ENCODE measurements at places on chromosomes 4 and X.

DNA sequence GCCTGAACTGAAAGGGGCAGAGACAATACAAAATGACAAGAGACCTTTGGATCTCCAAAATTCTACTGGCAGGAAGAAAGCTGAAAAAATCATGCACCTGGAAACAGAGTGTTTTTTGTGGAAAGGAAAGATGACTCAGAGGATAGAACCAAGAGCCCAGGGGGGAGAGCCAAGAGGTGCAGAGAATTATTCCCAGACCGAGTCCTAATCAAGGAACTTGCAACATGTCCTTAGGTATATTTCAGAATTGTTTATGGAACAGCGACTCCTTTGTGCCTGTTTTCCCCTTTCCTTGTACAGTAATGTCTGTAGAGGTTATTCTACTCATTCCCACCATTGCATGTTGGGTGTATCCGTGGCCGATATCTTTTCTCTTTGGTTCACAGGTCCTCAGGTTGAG lies 71.7 kb downstream of the YIPF6 start:
- no peak for DNase-seq

DNA sequence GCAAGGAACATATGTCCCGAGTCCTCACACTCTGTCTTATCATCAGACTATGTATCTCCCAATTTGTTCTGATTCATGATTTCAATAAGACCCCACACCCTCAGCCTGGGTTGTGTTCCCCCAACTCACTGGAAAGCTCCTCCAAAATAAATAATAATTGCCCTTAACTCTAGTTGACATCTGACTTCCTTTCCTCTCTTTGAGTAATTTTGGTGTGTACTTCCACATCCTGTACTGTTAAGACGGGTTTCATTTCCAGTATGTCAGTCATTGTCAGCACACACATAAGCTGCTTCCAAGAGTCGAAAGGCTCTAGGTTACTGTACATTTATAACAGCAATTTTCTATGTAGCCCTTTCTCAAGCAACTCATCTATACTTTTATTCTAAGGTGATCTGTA lies 52.2 kb upstream of the C1QTNF7 start:
- no peak for DNase-seq

DNA sequence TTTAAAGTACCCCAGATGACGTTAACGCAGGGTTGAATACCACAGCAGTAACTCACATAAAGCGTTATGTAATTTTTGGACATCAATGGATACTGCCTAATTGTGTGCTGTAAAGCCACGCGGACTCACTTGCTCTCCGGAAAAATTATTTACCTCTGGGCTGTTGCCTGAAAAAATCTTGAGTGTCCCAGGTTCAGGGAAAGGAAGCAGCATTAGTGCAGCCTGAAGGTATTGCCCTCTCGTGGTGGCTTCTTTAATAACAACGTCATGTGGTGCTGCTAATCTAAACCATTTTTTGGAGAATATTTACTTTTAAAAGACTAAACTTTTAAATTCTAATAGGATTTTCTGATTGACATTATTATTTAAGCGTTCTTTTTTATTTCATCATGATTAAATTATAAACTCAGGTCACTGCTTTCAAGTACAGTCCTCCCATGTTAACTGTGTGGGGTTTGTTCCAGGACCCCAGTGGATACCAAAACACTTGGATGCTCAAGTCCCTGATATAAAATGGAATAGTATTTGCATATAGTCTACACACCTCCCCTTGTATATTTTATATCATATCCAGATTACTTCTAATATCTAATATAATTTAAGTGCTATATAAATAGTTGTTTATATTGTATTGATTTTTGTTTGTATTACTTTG lies 384.8 kb downstream of the FAM133A start:
- no peak for DNase-seq

GRCh38 chrX:110750526-110751189 lies 45.0 kb downstream of the CHRDL1 start:
- DNase-seq: no peak

- no peak for DNase-seq
These were observed 7.3 kb downstream of the TRIM75 start for GRCh38 chr4:165060938-165061337.

DNA sequence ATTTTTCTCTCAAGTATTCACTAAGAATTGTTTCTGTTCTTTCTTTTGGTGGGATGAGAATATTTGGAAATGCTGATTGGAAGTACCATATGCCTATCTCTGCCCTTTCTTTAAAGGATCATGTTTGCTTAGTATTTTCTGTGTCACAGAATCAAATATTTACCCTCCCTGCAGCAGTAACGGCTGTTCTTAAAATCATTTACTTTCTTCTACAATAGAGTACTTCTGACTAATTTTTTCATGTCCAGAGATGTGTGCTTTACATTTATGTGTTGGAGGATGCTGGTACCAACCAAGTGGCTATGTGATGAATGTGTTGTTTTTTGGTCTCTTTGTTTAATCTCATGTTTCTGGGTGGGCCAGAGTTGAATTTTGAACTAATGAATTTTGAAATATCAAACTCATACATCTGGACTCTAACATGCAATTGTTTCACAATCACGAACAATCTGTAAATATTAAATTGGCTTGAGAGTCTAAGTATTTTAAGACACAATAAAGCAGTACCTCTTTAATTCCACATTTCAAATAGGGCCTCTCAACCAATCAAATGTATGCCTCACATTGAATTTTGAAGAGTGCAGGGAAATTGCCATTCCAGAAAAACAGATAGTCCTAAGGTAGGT lies 59.4 kb upstream of the ARSJ start:
- no peak for DNase-seq

DNA sequence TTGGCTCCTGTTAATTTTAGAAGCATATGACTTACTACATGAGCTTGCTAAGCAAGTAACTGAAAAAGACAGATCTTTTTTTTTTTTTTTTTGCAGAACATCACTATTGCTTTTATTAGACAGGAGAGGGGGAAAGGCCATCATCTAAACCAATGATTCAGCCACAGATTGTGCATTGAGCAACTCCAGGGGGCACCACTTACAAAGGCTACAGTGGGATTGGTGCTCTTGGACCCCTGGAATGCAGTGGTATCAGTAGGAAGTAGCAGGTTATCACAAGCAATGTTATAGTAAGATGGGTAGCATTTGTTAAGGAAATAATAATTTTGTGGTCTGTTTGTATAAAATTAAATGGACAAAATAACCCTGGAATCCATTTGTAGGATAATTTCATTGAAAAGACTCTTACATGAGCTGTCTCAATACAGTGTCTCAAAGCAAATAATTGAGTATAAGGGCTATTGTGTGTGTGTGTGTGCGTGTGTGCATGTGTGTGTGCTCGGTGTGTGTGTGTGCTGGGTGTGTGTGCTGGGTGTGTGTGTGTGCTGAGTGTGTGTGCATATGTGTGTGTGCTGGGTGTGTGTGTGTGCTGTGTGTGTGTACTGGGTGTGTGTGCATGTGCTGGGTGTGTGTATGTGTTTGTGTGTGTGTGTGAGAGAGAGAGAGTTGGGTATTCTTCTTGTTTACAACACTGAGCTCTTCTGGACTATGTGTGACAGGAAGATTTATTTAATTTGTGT lies 296.3 kb downstream of the PCDH7 start:
- no peak for DNase-seq

GRCh38 chrX:20218836-20219505 lies 47.7 kb downstream of the RPS6KA3 start:
- no peak for DNase-seq

DNA sequence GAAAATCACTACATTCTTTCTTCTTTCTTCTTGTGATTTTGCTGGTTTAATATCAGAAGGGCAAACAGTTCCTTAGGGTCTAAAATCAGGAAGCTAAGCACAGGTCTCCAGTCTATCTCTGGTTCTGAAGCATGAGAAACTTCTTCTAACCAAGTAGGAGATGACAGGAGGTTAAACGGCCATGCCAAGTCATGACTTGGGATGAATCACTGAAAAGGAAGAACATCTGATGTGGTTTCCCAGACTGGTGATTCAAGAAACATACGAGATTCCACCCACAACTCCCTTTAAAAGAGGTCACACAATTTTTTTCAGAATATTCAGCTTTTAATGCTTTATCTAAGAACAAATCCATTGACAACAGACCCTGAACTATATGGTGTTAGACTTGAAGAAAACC lies 684.0 kb upstream of the PRKX start:
- no peak for DNase-seq

DNA sequence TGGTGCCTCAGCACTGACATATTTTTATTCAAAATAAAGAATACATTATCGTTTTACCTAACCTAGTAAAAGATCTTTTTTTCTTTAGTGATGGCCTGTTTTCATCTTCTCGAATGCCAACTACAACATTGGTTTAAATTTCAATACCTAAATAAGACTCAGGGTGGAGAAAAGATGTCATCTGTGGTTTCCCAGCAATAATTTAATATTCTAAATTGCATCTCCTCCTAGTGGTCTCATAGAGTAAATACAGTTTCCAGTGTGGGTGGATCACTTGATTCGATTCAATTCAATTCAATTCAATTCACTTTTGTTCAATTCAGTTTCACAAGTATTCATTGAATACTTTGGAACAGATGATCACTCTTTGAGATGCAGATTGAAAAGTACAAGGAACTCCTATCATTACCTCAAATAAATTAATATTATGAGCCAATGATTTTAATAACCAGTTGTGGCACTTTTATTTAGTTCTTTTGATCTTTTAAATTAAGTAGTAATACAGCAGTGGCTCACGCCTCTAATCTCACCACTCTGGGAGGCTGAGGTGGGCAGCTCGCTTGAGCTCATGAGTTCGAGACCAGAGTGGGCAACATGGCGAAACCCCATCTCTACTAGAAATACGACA lies 427.2 kb downstream of the FAT4 start:
- DNase-seq: no peak

DNA sequence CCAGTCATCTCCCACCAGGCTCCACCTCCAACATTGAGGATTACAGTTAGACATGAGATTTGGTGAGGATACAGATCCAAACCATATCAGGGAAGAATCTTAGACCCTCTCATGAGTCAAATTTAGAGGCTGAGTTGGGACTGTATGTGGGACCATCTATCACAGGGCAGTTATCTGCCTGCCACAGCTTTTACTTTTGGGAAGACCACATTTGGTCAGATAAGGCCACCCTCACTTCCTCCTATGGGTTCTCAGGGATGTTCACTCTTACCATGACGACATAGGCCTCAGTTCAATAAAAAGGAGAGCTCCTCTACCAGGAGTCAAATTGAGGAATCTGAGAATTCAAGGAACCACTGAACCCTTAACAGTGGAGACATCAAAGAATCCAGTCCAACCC lies 2.1 kb downstream of the MAGEB2 start:
- DNase-seq: no peak

DNA sequence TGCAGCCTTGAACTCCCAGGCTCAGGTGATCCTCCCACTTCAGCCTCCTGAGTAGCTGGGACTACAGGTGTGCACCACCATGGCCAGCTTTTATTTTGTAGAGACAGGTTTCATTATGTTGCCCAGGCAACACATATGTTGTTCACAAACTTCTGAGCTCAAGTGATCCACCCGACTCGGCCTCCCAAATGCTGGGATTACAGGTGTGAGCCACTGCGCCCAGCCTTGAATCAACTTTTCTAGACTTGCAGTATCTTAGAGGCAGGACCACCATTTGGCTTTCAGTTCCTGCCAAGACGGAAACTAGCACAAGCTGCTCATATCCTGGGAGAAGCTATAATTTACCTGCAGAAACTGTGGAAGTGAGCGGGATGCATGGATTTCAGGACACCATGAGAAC lies 19.9 kb downstream of the NAT8L start:
- no peak for DNase-seq

- no peak for DNase-seq
These were observed 137.4 kb downstream of the NSUN7 start for GRCh38 chr4:40886931-40887763.

- no peak for DNase-seq
These were observed 86.9 kb upstream of the ADRA2C start for GRCh38 chr4:3679071-3679825.

GRCh38 chr4:13537832-13538177 lies 6.5 kb downstream of the NKX3-2 start:
- DNase-seq: no peak

DNA sequence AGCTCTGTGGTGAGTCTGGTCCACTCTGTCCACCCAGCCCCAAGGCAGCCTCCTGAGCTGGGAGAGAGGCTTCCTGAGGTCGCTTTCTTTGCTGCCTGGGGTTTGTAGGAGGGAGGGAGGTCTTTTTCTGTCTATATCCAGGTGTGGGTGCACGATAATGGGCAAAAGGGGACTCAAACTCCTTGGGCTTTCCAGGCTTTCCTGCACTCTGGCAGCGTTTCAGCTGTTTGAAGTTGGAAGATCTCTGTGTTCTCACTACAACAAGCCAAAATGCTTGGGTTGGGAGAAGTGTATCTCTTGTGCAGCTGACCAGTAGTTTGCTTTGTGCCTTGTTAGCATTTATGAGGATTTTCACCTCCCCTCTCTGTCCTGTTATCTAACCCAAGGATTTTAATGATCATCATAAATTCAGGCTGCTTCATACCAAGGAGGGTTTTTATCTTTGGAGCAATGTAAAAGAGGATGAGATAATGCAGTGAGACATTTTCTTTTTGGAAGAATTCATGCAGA lies 126.3 kb downstream of the REPS2 start:
- no peak for DNase-seq

GRCh38 chr4:73943555-73943954 lies 38.3 kb downstream of the PF4 start:
- DNase-seq: no peak

DNA sequence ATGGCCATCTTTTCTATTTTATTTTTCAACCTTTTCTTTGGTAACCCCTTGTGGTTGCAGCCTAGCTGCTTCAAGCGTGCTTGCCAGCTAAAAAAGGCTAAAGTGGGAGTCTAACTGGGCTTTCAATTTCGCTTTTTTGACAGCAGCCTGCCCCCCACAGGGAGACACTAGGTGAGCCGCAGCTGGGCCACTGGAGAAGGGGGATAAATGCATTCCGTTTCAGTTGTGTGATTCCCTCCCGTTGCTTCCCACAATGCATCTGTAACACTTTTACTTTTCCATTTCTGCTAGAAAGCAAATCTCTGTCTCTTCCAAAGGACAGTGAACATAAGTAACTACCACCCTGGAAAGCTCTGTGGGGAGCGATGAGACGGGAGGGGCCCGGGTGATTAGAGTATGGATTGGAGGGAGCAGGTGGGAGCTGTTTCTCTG lies 86.3 kb upstream of the RAPGEF2 start:
- DNase-seq: no peak

DNA sequence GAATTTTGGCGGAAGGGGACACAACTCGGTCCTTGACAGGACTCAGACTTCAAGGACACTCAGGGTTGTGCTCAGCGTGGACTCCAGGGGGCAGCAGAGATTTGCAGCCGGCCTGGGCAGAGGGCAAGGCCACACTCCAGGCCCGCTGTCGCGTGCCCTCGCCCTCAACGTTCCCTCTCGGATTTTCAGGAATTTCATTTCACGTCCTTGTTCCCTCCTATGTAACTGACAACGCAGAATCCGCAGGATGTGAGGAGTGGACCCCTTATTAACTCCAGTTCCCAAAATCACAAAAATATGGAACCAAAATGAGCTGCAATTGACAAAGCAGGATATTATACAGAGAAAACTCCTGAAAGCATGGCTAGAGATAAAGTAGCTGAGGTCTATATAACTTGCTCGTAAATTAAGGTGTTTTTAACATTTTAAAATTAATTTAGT lies 21.0 kb upstream of the DCTD start:
- DNase-seq: peak; percentile 25

- no peak for DNase-seq
These were observed 67.5 kb downstream of the TBL1X start for GRCh38 chrX:9532349-9532748.
